ENCODE measurements at places on chromosomes 2 and 18. TPM values are rescaled to one million over a fixed set of nuclear protein-coding genes. Genes with fewer than 3 reads are reported as not detected.

Gene PROKR1
- 0.11 TPM for total RNA-seq

Gene PLCD4
- total RNA-seq = 14.2 TPM

Gene NEU2
- total RNA-seq = not detected

Gene SATB2
- total RNA-seq = 4.9 TPM

Gene CNGA3
- total RNA-seq = 0.43 TPM

Gene CD207
- total RNA-seq = not detected

Gene CTAGE1
- total RNA-seq = not detected

Gene ITGB6
- not detected for total RNA-seq

Gene TMEM87B
- 65.1 TPM for total RNA-seq

Gene ORC2
- 18.7 TPM for total RNA-seq

Gene RGPD5
- 61.6 TPM for total RNA-seq

Gene TPGS2
- 208 TPM for total RNA-seq

Gene CCBE1
- 49.1 TPM for total RNA-seq

Gene IL36A
- not detected for total RNA-seq

Gene LHCGR
- 0.39 TPM for total RNA-seq

Gene GALNT14
- 0.86 TPM for total RNA-seq

Gene TEKT4
- not detected for total RNA-seq

Gene SERPINB3
- not detected for total RNA-seq

Gene SCN3A
- 0.54 TPM for total RNA-seq

Gene RELCH
- total RNA-seq = 40.2 TPM

Gene PDCD1
- total RNA-seq = not detected

Gene DCDC2C
- total RNA-seq = not detected

Gene CHRNG
- not detected for total RNA-seq

Gene SLC8A1
- total RNA-seq = 139 TPM

Gene CFAP53
- 0.54 TPM for total RNA-seq

Gene ZNF516
- total RNA-seq = 14.4 TPM

Gene KIF1A
- under 0.01 TPM for total RNA-seq

Gene IFT172
- 30.7 TPM for total RNA-seq

Gene TMEM37
- 0.76 TPM for total RNA-seq

Gene CHRND
- total RNA-seq = not detected

Gene CARF
- 15.5 TPM for total RNA-seq

Gene FAP
- 225 TPM for total RNA-seq

Gene CPO
- 0.32 TPM for total RNA-seq

Gene EGR4
- total RNA-seq = not detected

Gene CYRIA
- total RNA-seq = 25.9 TPM

Gene FIGN
- 2.2 TPM for total RNA-seq

Gene MYO7B
- total RNA-seq = 0.13 TPM

Gene YES1
- total RNA-seq = 91.3 TPM

Gene AQP4
- not detected for total RNA-seq

Gene CCDC74B
- 5.6 TPM for total RNA-seq

Gene LINC00305
- not detected for total RNA-seq

Data from articular chondrocyte of knee joint (primary cell).